ENCODE measurements at places on chromosomes 5 and 9. TPM values are rescaled to one million over a fixed set of nuclear protein-coding genes. Genes with fewer than 3 reads are reported as not detected.

MBLAC2 gene
- 6.7 TPM for total RNA-seq

DNA sequence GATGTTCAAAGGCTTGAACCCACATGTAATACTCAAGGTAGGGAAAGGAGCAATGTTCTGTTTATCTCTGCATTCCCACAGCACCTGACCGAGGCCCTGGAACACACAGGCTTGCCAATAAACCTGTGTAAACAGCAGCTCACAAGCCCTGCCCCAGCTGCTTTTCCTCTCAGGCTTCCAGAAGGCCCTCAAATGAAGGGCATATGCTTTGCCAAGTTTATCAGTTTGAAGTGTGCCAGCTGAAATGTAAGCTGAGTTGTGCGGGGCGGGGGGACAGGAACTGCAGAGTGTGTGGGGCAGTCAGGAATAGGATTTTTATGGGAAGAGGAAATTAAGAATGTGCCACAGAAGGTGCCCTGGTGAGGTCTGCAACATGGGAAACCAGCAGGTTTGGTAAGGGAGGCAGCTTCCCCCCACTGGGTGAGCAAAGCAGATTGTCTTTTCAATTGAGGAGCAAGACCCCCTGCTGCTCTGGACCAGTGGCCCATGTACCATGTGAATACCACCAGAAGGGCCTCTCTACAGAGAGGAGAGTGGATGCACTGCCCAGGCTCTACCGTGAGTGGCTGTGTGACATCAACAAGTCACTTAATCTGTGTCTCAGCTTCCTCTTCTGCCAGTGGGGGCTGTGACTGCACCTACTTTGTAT lies 194.8 kb downstream of the SPOCK1 start:
- DNase-seq: no peak

DNA sequence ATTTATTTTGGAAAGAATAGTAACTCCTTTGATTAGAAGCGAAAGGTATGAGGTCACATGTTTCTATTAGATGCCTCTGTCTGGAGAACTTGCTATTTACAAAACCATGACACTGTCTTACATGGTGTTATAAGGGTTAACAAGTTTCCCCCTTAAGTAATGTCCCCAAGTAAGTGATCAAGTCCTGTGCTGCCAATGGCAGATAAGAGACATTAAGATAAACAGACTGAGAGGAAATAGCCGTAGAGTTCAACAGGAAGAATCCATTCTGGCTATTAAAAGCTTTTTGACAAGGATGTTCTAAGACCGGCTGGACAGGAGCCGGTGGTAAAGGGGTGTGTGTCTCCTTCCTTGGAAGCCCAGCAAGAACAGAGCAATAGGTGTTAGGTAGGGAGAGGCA lies 257.5 kb downstream of the GADD45G start:
- DNase-seq: no peak

- DNase-seq: no peak
Measured at GRCh38 chr9:92558612-92559374, 23.0 kb upstream of the ECM2 start.

DNA sequence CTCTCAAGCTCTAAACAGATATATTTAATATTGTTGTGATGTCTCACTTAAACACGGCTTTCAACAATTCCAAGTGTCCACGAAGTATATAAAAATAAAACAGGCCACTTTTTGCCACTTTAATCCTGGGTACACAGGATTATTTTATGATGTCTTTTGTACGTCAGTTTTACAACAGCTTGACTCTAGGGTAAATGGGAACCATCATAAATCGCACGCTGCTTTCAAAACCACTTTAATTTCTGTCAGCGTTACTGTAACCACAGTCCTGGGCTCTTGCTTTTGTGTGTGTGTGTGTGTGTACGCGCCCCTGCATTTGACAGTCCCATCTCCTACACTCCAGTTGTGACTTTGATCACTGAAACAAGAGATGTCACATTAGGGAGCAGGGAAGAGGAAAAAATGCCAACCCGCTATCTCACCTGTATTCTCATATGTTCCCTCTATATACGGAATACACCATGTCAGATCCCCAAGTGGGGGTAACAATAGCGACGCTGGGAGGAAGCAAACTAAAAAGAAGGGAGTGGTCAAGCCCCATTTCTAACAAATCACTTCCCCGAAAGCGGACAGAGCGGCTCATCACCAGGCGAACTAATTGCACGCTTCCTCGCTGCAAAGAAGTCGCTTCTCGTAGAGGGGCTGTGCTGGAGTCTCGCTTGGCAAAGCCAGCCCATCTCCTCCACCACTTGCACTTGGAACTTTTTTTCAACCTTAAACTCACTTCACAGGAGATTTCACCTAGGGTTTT lies 1.2 kb downstream of the BNC2 start:
- DNase-seq: no peak

Data from H1 (cell line).